ENCODE measurements at places on chromosomes 3 and 15.

DNA sequence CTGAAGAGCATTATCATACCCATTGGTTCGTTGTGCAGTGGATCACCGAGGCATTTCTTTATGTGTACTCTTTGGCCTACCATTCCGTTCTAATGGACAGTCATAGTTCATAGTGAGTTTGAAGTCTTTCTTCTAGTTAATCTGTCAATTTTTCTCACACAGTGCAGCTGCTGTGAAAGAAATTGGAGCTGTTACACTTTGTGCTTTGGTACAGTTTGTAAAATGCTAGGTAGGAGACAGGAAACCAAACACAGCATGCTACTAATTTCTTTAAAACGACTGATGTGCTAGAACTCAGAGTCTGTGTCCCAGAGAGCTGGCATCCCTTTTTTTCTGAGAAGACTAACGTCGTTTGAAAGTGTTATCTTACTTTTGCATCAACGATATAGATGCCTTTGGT is 218.9 kb downstream of the CNTN4 start:
- DNase-seq = no peak

DNA sequence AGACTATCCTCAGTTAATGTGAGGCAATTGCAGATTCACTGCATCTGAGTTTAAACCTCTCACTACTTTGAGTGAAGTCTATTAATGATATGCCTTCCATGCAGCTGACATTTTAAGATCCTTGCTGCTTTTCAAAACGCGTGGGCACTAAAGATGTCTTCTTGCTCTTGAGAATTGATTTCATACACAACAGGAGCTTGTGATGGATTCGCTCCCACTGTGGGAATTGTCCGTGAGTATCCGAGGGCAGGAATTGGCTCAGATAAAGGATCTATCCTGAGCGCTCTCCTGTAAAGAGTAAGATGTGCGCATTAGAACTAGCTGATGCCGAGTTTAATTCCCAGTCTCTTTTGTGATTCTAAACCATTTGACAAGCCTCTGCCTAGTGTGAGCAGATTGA is 167.9 kb downstream of the ROBO2 start:
- no peak for DNase-seq

- no peak for DNase-seq
These were observed 455.3 kb upstream of the NR2F2 start for GRCh38 chr15:95875121-95875643.

GRCh38 chr3:55879901-55880331 is 392.8 kb upstream of the WNT5A start:
- no peak for DNase-seq

DNA sequence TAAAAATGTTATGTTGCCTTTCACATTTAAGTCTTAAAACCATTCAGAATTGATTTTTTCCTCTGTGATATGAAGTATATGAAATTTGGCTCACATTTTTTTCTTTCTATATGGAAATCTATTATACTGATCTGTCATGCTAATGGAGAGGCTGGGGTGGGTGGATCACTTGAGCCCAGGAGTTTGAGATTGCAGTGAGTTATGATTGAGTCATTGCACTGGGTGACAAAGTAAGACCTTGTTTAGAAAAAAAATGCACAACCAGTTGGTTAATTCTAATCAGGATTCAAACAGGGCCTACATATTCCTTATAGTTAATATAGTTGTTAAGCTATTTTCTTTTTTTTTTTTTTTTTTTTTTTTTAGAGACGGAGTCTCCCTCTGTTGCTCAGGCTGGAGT is 230.5 kb downstream of the MFSD1 start:
- no peak for DNase-seq
